Neuronal stem cell (in vitro differentiated cells): ENCODE measurements at places on chromosomes 5 and 9.
A peak's percentile ranks its signal among the peaks of the same experiment; 100 is the strongest.

- peaks cover 14% of the 10 kb centered on the region for H3K4me1 ChIP-seq
- no peaks in the 10 kb centered on the region for H3K27me3 ChIP-seq
- DNase-seq = no peak
- H3K27ac ChIP-seq = no peak overlapping the region
- H3K36me3 ChIP-seq = no peaks in the 10 kb centered on the region
These were observed 75.7 kb downstream of the ZSWIM6 start for GRCh38 chr5:61407706-61408270.

- no peak overlapping the region for H3K27ac ChIP-seq
- no peak overlapping the region for H3K4me3 ChIP-seq
- H3K36me3 ChIP-seq = peaks cover 98% of the 10 kb centered on the region
- H3K4me1 ChIP-seq = no peaks in the 10 kb centered on the region
- no peaks in the 10 kb centered on the region for H3K27me3 ChIP-seq
- no peak for DNase-seq
These were observed 58.5 kb upstream of the EIF4EBP3 start for GRCh38 chr5:140488914-140489313.

- no peaks in the 10 kb centered on the region for H3K4me1 ChIP-seq
- no peak for DNase-seq
These were observed 148.5 kb downstream of the KIAA0825 start for GRCh38 chr5:94469894-94470329.

- no peak for DNase-seq
- no peaks in the 10 kb centered on the region for H3K27me3 ChIP-seq
- no peak overlapping the region for H3K27ac ChIP-seq
- H3K36me3 ChIP-seq = no peaks in the 10 kb centered on the region
These were observed 412.1 kb upstream of the CDH10 start for GRCh38 chr5:25056836-25057235.

- H3K4me3 ChIP-seq = no peak overlapping the region
- DNase-seq = no peak
- H3K27ac ChIP-seq = no peak overlapping the region
- H3K36me3 ChIP-seq = peaks cover 97% of the 10 kb centered on the region
These were observed 23.0 kb downstream of the ABL1 start for GRCh38 chr9:130857864-130858738.

- H3K4me3 ChIP-seq = peak overlapping the region; percentile 86
- DNase-seq = peak; percentile 79
- H3K27me3 ChIP-seq = no peaks in the 10 kb centered on the region
These were observed 752 bp downstream of the TSTD2 start for GRCh38 chr9:97632248-97632984.
